ENCODE measurements at places on chromosomes 3 and 15.

- no peak for DNase-seq
Measured at GRCh38 chr15:67164811-67165253, 89.6 kb downstream of the AAGAB start.

- no peak for DNase-seq
Measured at GRCh38 chr15:48336940-48337339, 5.7 kb downstream of the DUT start.

- DNase-seq, result no peak
Measured at GRCh38 chr15:63848879-63849551, 15.3 kb upstream of the HERC1 start.

- DNase-seq, result no peak
Measured at GRCh38 chr3:156761007-156761406, 65.1 kb upstream of the LEKR1 start.

DNA sequence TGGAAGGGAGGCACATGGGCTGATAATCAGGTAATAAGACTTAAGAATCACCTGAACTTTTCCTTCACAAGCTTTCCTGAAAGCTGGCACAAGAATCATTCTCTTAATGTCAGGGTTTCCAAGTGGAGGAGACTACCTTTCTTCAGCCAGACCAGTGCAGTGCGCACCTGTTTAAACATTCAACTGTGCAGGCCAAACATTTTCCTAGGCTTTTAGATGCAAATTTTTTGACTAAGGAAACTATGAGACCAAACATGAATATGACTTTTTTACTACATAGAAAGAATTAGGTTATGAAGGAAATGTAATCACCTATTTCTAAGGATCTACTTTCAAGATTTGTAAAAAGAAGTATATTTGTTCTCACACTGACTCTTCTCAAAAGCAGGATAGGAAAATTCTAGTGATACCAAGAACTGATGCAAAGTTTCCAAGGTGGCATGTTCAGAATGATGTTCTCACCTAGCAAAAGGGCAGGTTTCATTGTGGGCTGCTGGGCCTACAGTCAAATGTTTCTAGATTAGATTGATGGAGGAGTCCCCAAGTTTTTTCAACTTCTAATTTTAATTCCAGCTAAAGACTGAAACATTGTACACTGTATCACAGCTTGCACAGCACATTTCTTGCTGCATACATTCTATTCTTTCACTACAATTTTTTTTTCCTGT is 339.1 kb downstream of the TIGIT start:
- DNase-seq, result no peak

DNA sequence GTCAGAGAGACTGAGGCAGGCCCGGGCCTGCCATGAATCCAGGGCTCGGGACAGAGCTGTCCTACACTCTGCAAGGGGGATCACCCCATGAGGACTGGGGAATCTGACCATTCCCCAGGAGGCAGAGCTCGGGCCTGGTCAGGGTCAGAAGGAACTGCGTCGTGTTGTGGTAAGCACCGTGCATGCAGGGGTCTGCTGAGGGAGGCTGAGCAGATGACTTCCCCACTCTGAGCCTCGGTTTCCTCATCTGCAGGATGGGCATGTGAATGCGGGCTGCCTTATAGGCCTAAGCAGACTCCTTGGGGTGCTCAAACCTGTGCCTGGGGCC is 61.6 kb upstream of the IQSEC1 start:
- DNase-seq, result no peak

DNA sequence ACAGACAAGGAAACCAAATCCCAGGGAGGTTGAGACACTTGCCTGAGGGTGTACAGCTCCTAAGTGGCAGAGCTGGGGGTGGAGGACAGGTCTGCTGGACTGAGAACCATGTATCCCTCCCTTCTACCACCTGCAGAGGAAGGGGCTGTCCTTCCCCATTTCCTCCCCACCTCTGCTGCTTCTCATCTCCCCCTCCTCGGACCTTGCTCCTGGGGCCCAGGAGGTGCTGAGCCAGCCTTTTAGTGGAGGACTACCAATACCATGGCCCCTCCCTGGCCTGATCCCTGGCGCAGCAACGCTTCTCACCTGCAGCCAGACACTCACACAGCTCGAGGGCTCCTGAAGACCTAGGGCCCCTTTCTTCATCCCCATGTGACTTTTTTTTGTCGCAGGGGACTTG is 50.4 kb downstream of the IDH2 start:
- no peak for DNase-seq

DNA sequence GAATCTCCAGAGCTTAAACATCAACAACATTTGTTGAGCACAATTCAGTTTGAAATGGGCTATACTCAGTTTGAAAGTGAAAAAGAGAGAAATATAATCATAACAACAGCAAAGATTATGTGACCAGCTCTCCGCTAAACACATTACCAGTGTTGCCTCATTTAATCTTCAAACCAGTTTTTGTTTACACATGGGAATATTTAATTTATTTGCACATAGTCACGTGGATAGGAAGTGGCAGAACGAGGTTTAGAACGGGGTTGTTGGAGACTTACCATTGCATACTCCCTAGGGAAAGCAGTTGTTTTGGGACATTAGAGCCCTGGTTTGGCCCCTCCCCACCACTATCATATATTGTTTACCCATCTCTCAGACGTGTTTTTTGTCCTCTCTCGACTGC is 77.2 kb downstream of the IL1RAP start:
- no peak for DNase-seq

GRCh38 chr3:112038863-112039262 is 4.3 kb downstream of the TMPRSS7 start:
- DNase-seq, result no peak

- DNase-seq, result no peak
Measured at GRCh38 chr15:80526556-80527340, 122.6 kb downstream of the ARNT2 start.

DNA sequence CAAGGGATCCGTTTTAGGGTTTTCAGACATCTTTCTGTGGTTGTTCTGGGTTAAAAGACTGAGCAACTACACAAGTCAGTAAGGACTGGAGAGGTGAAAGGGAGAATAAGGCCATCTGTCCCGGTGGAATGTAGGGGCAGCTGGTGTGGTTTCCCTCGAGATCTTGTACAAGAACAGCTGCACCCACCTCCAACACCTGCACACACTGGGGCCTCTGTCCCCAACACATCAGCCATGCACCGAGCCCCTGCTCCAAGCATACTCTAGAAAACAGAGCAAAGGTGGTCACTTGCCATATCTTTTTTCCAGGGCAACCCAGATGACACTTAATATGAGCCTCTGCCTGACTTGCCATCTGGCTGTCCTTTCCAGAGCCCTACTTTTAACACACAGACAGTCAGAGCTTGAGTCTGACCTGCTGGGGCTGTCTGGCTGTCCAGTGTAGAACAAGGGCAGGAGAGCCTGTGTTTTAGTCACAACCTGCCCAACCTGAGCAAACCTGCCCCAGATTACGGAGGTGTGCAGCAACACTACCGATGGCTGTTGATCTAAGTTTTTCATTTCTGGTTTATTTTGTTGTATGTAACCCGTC is 12.2 kb downstream of the MAN2A2 start:
- no peak for DNase-seq

GRCh38 chr3:110544730-110545129 is 526.9 kb upstream of the NECTIN3 start:
- no peak for DNase-seq

DNA sequence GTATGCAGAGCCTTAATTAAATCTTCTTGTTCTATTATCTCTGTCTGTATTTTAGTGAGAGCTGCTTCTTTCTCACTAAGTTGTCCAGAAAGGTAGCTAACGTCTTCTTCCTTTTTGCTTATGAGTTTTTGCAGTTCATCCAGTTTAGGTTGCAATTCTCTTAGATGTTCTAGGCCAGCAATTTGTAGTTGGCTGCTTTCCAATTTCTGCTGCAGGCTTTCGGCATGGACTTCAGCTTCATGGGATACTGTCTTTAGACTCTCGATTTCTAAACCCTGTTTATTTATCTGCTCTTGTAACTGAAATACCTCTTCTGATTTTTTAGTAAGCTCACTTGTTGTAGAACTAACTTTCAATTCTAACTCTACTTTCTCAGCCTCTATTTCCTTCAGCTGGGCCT is 35.5 kb upstream of the HCLS1 start:
- DNase-seq, result no peak

DNA sequence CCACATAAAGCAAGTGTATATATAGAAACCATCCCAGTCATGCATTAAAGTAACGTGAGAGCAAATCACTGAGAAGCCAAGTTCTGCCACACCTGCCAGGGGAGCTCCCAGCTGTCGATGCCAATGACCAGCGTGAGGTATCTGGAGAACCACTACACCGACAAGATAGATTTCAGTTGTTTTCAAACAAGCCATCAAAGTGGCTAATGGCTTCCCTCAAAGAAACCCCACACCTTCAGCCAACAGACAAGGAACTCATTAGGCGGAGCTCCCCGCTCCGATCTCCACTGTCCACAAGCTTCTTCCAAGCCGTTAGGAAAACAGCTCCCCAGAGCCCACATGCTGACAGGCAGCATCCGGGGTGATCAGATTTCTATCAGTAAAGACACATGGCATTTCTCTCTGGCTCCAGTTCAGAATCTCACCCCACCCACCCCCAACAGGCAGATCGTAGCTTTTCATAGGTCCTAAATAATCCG is 54.2 kb upstream of the SPATA12 start:
- no peak for DNase-seq

DNA sequence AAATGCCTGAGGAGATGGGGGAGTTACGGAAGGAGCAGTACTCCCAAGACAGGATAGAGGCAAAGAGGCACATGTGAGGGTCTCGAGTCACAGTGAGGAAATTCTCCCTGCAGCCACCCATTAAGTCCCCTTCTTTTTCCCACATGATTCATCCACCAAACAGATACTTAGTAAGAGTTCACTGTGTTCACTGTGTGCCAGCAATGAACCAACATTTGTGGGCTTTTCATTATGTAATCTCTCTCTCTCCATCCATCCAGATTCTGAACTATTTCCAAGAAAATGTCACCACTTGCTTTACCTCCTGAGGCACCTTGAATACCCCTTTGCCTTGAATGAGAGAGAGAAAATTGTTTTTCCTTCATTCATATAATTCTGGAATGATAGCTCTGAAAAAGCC is 24.6 kb upstream of the LRRFIP2 start:
- no peak for DNase-seq

GRCh38 chr15:66389859-66390381 is 3.2 kb downstream of the MAP2K1 start:
- DNase-seq, result no peak

All from stimulated activated CD8-positive, alpha-beta memory T cell treated with anti-CD3 and anti-CD28 coated beads, Interleukin-4, amount 100 ng/mL, for 4 hours (primary cell).